ENCODE measurements at places on chromosomes 11 and 22.
A peak's percentile ranks its signal among the peaks of the same experiment; 100 is the strongest.

GRCh38 chr11:21612326-21612725, 580.6 kb upstream of the ANO5 start:
- DNase-seq: no peak

- DNase-seq: no peak
Observed at GRCh38 chr11:131658952-131659351, 288.5 kb downstream of the NTM start.

GRCh38 chr11:65790902-65791650, 4.2 kb downstream of the OVOL1 start:
- no peak for DNase-seq

DNA sequence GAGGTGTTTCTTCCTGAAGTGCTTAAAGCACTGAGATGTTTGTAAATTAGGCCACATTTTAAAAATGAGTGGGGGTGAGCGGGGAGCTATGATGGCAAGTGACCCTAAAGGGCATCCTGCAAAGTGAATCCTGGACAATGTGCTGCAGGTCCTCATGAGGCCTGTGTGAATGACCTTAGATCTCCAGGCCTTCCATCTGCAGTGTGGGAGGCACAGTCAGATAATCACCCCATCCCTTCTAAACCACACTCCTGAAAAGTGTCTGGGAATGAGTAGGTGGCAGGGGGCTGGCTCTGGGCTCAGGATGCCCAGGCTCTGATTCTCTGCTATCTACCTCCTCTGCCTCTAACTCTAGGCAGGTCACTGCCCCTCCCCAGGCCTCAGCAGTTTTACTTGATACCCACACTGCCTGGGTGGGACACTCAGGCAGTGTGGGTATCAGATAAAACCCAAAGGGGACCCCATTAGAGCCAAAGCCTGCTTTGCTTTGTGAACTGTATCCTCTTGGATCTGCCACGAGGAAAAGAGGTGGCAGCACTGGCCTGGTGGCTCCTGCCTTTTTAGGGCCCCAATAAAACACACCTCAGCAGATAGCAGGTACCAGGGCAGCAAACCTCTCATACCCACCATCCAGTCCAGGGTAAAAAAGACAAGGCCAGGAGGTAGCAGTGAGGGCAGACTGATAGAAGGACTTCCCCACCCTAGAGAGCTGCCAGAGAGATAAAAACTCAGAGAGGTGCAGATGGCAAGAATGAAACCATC, 10.5 kb downstream of the STARD10 start:
- no peak for DNase-seq

DNA sequence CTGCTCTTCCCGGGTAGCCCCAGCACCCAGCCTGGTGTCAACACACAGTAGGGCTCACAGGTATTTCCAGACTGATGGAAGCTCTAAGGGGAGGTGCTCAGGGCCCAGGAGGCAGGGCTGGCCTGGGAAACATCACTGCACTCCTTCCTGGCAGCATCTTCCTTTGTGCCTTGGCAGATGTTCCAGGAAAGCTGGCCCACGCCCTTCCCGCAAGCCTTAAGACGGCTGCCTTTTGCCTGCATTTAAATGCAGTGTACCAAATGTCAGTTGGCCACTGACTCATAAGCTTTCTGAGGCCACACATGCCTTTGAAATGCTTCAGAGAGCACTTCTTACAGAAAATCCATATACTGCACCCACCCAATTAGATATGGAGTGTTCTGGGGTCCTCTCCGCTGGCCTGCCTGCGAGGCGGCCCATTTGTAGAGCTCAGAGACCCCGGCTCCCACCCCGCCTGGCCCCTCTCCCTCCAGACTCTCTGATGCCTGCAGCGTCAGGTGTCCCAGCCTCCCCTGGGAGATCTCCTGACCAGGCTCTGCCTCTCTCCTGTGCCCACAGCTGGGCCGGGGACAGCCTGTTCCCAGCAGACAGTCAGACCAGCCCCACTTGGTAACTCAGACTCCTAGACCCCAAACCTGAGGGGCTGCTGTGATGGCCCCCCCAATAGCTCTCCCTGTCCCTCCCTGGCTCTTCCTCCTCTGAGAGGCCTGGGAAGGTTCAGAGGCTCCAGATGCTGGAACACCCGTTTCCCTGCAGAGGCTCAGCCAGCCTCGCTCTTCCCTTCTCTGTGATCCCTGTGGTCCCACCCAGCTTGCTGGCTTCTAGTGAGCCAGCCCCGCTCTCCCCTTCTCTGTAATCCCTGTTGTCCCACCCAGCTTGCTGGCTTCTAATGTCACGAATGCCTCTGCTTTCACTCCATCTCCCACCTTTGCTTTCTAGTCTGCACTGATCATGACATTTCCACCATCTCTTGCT, 47.6 kb upstream of the THY1 start:
- DNase-seq: peak; percentile 93

GRCh38 chr11:78612721-78613377, 38.2 kb upstream of the NARS2 start:
- DNase-seq: no peak

DNA sequence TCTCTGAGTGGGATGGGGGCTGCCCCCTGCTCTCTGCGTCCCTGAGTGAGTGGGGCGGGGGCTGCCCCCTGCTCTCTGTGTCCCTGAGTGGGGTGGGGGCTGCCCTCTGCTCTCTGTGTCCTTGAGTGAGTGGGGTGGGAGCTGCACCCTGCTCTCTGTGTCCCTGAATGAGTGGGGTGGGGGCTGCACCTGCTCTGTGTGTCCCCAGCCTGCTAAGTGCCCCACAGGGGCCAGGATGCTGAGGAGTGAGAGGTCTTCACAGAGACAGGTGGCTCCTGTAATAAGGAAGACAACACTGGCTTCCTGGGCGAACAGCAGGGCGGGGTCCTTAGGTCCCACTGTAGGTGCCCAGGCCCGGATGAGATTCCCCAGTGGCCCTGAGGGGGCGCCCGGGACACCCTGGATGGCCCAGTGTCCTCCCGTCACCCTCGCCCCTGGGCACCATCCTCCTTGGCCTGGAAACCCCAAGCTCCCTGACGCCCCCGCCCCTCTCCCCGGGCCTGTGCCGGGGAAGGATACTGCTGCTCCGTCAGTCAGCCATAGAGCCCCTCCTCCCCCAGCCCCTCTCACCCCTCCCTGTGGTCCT, 3.8 kb upstream of the CCDC188 start:
- no peak for DNase-seq

DNA sequence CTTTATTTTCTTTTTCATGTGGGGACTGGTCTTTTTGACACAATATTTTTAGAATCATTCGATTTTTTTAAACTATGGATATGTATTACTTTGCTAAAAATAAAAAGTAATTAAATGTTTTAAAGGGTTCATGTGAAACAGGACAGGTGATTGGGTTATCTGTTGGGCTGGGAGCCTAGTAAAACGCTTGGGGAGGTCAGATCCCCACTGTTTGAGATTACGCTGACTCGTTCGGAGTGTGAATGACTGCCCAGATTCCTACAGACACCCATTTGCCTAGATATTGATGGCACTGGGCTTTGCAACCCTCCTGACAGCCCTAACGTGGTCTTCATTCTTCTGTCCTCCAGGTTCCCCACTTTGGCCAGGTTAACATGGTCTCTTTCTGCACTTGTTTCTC, 62.9 kb upstream of the UBASH3B start:
- DNase-seq: no peak

- peak; percentile 20 for DNase-seq
Observed at GRCh38 chr11:31340903-31341572, 28.5 kb downstream of the DCDC1 start.

- no peak for DNase-seq
Observed at GRCh38 chr11:67400251-67400941, 1.3 kb downstream of the PPP1CA start.

- no peak for DNase-seq
Observed at GRCh38 chr11:19829109-19829837, 116.6 kb downstream of the NAV2 start.

DNA sequence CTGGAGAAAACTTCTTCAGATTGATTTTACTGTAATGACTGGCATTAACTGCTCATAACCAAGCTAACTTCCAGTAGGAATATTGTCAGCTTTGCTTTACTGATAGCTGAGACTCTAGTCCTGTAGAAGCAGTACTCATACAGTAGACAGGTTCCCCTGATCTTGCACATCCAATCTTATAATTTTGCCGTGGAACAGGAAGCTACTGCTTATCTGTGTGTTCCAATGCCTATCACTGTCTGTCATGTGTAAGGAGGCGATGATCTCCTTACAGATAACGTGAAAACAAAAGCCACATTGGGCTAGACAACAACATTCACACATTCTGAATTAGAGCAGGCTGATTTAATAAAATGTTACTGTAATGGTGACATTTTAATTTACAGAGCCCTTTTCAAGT, 13.2 kb downstream of the HSD17B12 start:
- DNase-seq: no peak

GRCh38 chr11:94650756-94651155, 83.6 kb downstream of the PIWIL4 start:
- peak; percentile 19 for DNase-seq

DNA sequence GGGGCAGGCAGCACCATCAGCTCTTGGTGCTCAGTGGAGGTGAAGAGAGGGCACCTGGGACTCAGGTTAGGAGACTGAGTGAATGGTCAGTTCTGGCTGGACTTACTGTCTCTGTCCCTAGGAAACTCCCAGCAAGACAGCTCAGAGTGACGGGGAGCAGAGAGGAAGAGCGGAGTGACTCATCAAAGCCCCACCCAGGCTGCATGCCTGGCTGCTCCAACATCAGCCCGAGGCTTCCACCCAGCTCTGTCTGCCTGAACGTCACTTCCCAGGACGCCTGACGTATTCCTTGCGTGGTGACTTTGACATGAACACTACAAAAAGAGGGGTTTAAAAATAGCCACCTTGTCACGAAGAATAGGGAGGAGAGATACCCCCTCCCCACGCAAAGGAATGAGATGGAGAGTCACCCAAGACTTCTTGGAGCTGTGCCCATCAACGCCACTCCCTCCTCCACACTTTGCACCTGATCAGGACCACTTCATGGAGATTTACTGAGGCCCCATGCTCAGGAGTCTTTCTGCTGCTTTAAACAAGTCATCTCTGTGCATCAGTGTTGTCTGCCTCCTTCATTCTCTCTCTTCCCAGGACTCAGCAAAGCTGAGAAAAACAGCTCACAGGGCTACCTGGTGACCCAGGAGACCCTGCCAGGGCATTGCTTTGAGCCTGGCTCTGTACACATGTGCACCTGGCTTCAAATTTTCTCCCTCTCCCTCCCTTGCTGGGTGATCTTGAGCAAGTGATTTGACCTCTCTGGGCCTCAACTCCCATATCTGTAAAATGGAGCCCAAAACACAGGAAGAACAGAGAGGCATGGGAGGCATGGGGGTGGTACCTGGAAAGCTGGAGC, 83.1 kb downstream of the MN1 start:
- peak; percentile 93 for DNase-seq

DNA sequence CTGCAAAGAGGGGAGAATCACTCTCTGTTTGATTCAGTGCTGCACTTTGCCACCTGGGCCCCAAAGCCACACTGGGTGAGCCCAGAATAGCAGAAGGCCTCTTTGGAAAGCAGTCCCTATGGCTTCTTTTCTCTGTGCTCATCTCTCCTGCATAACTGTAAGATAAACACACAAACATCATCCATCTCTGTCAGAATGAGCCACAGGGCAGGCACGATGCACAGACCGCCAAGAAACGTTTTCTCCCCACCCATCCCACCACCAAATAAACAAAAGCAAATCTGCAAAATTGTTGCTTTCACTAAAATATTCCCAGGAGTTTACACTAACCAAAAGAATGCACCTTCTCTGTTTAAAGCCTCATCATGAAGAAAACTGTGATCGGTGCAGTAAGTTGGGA, 196.4 kb upstream of the POU2AF2 start:
- DNase-seq: no peak

DNA sequence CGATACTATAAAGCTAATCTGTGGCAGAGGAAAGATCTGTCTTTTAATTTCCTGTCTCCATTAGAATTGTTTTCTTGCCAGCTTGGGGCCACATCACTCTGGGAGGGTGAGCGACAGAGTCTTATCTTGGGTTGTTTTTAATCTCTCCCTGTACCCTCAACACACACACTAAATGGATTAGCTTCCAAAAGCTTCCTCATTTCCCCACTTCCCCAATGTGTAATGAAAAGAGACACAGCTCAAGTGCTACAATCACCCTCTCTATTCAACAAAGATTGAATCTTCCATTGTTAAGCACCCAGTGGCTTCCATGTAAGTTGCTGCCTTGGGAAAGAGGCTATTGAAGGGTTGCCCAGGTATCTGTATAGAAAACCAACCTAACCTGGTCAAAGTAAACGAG, 6.1 kb upstream of the ASCL3 start:
- no peak for DNase-seq

GRCh38 chr22:20946080-20946986, 20.7 kb upstream of the AIFM3 start:
- DNase-seq: peak; percentile 24

DNA sequence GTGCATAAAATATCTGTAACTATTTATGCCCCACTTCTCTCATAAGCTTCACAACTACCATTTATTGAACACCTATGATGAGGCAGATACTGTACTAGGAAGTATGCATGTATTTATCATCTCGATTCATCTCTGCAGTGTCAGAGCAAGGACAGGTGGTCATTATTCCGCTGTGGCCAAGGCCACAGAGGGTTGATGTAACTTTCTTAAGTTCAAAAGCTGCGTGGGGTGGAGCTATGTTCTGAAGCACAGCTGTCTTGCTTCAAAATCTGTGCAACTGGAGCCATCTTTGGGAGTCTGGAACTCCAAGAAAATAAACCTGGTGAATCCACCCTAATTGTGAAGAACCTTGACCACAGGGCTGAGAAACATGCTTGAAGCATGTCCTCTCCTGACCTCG, 60.2 kb upstream of the HMGXB4 start:
- no peak for DNase-seq

DNA sequence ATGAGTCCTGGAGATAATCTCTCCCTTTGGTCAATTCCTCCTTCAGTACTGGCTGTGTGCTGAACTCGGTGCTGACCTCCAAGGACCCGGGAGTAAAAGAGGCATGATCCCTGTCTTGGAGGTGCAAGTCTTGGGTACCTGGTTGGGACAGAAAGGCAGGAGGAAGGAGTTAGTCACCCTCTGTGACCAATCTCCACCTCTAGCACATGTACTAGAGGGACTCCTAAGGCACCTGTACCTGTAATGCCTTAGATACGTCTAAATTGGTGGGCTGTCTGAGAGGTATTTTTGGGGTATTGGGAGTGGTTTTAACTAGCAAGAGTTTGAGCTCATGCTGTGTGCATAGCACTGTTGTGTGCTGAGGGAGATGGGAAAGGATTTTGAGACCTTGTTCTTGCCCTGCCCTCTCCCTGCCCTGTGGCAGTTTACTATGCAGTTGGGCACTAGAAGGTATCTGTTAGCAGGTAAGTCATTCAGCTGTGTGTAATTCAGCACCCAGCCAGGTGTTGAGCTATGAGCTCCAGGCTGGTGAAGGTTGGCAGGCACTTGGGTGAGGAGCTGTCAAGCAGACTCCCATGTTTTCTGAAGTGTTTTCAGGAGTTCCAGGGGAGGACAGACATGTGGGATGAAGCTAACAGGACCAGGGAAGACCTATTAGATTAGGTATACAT, 2.5 kb downstream of the PANX1 start:
- no peak for DNase-seq

- peak; percentile 18 for DNase-seq
Observed at GRCh38 chr11:86245369-86246292, 1.1 kb downstream of the EED start.

DNA sequence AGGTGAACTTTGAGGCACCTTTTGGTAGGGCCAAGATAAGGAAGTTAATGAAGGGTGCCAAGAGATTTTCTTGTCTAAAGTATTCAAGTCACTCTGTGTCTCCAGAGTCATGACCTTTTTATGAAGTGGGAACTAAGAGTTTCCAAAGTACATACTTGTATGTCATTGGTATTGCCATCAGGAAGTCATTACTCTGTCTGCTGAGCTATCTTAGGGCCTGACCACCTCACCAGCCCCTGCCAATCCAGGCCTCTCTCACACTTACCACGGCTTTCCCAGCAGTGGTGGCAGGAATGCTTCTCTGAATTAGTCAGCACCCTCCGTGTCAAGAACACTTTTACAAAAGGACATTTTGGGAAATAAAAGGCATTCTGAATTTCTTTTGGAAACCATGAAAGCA, 192.8 kb upstream of the MTNR1B start:
- peak; percentile 24 for DNase-seq

Data from astrocyte of the spinal cord (primary cell).